ENCODE measurements at places on chromosomes 3 and 15.

DNA sequence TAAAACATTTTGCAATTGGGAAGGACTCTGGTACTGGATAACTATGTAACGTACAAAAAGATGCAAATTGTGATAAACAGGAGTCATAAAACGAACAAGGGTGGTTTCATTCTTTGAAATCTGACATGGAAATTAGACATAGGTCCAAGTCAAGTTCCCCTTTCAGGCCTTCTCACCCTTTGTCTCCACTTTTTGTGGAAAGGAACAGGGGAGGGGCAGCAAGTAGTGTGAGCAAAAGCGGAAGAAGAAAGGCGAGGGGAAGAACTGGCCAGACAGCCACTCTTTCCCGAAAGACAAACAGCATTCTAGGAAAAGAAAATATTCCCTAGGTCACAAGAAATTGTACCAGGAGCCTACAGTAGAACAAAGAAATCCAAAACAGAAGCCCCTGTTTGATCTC lies 52.6 kb downstream of the MCF2L2 start:
- no peak for DNase-seq

GRCh38 chr3:133965906-133966305 lies 63.8 kb downstream of the SLCO2A1 start:
- DNase-seq: no peak

GRCh38 chr3:124777762-124778470 lies 47.7 kb downstream of the UMPS start:
- DNase-seq: no peak

DNA sequence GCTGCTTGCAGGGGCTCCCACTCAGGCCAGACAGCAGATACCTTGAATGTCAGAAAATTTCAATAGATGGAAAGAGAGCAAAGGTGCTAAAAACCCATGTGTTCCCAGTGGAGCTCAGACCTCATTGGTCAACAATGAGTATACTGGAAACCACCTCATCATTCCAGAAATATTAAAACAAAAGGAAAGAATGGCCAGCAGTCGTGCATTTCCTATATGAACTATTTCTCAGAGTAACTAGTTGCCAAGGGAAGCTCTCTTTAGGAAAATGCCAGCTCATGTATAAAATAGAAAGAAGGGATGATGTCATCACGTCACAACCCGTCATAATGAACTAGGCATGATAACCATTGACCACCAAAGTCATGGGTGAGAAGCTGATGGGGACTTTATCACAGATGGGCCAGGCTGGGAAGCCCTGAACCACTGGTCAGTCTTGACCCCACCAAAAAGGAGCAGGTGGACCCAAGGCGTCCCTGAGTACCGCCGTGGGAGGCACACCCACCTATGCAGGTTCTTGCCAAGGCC lies 17.5 kb downstream of the DNAJB8 start:
- no peak for DNase-seq

GRCh38 chr3:194632226-194632808 lies 902 bp downstream of the TMEM44 start:
- DNase-seq: no peak

GRCh38 chr15:33636234-33636633 lies 325.5 kb downstream of the RYR3 start:
- no peak for DNase-seq

- DNase-seq: no peak
These were observed 1.2 kb upstream of the ADCY5 start for GRCh38 chr3:123449997-123450604.

DNA sequence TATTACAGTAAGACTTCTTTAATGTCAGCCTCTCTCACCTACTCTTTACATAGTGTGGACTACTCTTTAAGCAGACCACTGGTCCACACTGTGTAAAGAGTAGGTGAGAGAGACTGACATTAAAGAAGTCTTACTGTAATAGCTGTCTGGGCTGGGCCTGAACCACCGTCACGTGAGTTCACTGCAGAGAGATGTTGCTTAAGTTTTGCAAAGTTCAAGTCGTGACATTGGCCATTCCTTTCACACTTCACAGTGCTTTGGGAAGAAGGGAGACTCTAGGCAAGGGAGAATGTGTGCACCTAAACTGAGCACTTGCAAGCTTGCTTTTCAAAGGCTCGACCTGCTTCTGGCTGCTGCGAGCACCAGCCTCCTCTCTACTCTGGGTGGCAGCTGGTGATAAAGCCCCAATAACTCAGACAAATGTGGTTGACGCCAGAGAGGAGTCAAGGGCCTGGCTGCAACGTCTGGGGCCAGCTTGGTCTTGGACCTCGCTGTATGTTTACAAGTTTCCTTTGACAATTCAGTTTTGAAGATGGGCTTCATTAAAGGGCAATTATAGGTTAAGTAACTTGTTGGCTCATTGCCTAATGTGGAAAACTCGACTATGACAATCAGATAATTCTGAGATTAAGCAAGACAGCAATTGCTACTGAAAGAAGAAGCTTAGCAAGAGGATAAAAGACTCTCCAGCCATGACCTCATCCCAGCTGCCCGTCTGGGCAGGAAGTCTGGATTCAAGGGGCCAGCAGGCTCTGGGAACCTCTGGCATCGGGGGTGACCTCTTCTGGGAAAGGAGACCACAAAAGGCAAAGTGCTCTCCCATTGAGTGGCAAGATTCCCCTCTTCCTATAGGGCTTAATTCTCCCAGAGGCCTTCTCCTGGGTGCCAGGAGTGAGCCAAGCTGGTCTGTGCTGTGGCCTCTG lies 242.1 kb upstream of the TLE3 start:
- DNase-seq: peak; percentile 55

- peak; percentile 15 for DNase-seq
These were observed 212.6 kb upstream of the PLSCR5 start for GRCh38 chr3:146817704-146818103.

- no peak for DNase-seq
These were observed 49.5 kb downstream of the APBA2 start for GRCh38 chr15:28935316-28935715.

DNA sequence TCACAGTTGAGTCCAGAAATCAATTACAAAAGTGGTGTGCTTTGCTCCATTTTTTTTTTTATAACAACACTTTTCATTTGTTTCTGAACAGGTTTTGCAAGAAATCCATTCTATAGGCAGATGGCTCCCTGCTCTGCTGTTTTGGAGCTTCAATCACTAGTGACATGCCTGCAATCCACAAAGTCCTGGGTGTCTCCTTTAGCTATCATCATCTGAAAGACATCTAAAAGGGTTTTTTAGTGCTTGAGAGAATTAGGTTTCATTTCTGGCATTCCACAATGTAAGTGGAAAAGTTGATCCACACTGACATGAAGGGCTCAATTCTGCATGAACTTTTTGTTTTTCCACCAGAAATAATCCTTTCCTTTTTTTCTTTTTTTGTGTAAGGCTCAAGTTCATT lies 24.0 kb upstream of the MEIS2 start:
- no peak for DNase-seq

DNA sequence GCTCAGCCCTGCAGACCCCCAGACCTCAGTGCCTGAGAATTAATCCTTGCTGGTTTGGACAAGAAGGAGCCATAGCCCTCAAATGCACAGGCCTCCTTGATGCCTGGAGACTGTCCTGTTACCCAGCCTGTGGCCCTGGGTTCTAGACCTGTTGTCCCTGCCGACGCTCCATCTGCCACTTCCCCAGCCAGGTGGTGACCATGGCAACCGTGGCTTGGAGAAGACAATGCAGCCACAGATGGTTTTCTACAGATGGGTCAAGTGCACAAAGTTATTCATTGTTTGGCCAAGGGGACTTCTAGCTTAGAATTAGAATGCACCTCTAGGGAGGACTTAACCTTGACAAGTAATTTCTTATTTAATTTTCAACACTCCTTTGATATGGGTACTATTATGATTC lies 297.1 kb downstream of the UACA start:
- DNase-seq: no peak

DNA sequence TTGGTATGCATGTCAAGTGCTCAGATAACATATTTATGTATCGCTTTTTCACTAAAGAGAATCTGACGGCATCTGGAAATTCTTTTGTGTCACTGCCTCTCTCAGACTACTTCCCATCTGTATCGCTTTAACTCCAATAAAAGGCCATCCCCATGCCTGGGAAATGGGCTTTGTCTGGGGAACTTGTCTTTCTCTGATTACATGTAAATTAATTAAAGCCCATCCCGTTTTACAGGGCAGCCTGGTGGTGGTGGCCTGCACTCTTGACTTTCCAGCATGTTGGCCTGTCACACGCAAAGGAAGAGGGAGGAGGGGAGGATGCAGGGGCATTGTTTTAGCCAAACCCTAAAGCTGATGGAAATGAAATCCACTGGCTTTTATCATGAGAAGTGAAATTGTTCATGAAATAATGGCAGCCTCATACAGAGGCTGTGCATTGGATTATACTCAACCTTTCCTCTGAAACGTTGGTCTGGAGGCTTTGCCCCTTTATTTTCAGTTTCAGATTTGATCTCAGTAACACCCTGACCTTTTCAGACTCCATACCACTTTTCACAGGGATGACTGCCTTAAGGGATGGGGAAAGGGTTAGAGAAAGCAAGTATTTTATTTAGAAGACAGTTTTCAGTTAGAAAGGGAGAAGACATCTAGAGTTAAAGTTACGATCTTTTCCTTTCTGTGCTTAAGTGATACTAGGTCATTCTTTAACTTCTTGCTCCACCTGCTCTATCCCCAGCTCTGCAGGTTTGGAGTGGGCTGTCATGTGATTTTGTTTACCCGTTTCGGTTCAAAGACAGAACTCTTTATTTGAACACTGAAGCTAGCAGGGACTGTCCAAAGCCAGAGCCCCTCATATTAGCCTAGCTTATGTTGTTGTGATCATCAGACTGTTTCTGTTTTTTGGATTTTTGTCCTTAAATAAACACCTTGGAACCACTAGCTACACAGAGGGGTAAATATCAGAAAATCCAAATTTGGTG lies 94.6 kb upstream of the CTDSPL start:
- DNase-seq: no peak

- DNase-seq: peak; percentile 39
These were observed 609 bp downstream of the RNF13 start for GRCh38 chr3:149813367-149814281.

GRCh38 chr15:25182736-25183445 lies 228.1 kb downstream of the SNRPN start:
- DNase-seq: no peak

DNA sequence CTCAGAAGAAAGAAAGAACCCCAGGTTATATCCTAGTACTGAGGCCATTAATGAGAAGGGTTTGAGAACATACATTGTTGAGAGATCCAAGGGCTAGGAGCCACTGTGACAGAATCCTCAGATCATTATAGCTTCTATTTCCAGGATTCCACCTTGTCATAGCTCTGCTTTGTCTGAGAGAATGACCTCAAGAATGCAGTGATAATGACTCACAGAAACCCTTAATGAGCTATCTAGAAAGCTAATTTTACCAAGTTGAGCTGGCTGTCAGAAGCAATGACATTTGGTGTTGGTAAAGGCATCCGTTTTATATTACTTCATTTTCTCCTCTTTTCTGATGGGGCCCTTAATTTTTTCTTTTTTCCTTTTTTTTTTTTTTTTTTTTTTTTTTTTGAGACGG lies 10.9 kb downstream of the TRIP4 start:
- peak; percentile 43 for DNase-seq

DNA sequence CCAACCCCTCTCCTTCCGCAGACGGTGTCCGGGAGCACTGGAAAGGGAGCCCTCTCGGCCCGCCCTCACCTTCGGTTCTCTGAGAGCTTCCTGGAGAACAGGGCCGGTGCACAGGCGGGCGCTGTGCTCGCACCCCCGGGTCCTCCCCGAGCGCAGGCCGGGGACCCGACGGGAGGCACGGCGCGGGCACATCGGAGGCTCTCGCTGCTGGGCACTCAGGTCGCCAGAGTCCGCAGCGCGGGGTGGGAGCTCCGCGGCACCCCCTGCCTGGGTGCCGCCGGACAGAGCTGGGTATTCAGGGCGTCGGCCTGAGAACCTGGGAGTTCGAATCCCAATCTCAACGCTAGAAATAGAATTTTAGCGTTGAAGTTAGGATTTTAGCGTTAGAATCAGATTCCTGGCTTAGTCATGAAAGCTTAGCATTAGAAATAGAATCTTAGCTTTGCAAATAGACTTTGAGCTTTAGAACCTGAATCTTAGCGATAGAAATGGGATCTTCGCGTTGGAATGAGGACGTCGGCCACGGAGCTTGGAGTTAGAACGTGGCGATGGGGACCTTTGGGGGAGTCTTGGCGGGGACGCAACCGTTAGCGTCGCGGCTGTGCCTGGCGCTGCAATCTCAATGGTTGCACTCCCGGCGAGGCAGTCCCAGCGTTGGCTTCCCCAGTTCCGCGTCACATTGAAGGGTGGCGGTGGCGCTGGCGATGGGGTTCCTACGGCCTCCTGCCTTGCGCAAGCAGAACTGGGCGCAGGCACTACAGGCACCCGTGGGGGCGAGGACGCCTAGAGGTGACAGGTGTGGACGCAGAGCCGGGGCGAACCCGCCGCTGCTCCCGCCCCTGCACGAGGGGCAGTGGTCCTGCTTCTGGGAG lies 549 bp downstream of the TRH start:
- DNase-seq: no peak

GRCh38 chr3:180802837-180803236 lies 109.6 kb upstream of the FXR1 start:
- DNase-seq: peak; percentile 4

DNA sequence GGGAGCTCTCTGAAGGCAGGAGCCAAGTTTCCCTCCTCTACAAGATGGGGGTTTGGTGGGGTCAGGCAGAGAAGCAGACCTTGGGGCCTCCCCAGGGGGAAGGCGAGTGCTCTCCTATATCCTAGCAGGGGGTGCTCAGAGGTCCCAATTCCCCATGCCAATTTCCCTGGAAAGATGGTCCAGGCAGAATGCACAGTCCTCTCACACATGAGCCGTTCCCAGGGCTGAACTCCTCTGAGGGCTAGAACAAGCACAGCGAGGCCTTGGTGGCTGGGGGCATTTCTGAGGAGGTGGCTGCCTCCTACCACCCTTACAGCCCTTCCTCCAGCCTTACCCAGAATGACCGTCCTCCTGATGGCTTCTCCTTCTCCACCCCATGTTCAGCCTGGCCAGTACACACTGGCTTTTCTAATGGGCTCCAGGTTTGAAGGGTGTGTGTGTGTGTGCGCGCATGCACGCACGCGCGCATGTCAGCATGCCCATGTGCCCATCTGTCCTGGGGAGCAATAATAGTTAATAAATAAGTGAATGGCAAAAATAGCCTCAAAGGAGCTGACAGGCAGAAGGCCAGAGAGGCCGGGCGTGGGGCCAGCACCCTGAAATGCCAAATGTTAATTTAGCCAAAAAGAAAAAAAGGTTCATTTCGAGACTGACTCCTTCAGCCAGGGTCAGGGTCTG lies 24.4 kb downstream of the ADCY5 start:
- DNase-seq: no peak

GRCh38 chr15:78450285-78450858 lies 12.4 kb downstream of the IREB2 start:
- no peak for DNase-seq

DNA sequence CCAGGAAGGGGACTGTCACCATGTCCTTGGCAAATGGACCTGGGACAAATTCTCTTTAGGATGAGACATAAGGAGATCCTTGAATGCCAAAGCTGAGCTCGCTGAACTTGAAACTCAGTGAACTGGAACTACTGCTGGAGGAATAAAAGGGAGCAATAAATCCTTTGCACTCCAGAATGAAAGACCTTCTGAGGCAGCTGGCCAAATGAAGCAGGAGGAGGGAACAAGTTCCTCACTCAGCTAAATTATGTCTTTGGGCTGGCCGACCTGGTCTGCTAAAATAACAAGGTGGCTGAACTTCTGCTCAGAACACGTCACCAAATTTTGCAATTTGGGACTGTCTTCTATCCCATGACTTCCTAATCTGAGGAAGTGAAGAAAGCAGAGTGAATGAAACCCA lies 314.7 kb downstream of the LPP start:
- DNase-seq: peak; percentile 57
